ENCODE measurements at places on chromosomes 5 and 9.

- DNase-seq: no peak
Observed at GRCh38 chr9:132026932-132027585, 52.6 kb downstream of the MED27 start.

- DNase-seq: no peak
Observed at GRCh38 chr9:124491049-124491975, 15.9 kb downstream of the NR5A1 start.

- no peak for DNase-seq
Observed at GRCh38 chr9:114313186-114313585, 9.7 kb upstream of the ORM1 start.

GRCh38 chr5:97164846-97165245 lies 18.2 kb downstream of the RIOK2 start:
- no peak for DNase-seq

DNA sequence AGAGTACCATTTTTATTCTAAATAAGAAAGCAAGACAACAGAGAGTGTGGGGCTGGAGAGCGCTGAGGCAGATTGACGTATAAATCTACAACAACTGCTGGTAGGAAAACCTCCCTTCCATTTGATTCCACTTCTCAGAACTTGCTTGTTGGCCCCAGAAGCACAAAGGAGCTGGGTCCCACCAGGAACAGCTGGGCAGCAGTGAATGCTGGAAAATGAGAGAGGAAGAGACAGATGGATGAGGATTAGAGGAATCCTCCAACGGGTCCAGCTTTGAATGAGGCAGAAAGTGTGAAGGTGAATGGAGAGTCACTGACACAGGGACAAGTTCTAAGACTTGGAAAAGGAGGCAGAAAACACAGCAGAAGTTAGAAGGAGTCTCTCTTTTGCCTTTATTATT lies 14.8 kb downstream of the TAS2R1 start:
- no peak for DNase-seq

DNA sequence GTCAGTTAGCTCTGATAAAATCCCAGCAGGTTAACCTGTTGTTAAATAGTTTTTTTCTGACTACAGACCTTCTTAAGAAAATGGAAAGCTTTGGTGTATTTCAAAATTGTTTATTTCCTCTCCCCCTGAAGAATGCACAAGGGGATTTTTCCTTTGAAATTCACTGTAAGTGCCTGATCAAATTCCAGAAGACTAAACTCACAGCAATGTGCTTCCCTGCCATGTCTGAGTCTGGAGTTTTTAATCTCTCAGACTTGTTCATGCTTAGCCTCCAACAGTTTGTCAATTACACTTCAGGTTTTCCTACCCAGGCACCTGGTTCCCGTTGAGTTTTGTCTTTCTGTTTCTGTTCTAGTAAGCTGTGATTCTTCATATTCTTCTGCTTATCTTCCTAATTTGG lies 961.6 kb upstream of the CDH18 start:
- no peak for DNase-seq

- DNase-seq: no peak
Observed at GRCh38 chr9:96491880-96492525, 42.0 kb downstream of the HABP4 start.

DNA sequence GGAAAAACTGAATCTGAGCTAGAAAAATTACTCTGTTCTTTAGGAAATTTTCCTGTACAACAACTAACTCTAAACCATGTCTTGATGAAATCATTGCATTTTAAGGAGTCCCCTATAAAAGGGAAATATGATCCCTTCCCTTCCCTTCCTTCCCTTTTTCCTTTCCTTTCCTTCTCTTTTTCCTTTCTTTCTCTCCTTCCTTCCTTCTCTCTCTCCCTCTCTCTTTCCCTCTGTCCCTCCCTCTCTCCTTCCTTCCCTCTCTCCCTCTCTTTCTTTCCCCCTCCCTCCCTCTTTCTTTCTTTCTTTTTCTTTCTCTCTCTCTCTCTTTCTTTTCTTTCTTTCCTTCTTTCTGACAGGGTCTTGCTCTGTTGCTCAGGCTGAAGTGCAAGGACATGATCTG lies 42.2 kb upstream of the MYO10 start:
- no peak for DNase-seq

GRCh38 chr5:176415240-176415951 lies 943 bp downstream of the CLTB start:
- DNase-seq: no peak

GRCh38 chr9:114057161-114057885 lies 20.8 kb downstream of the AMBP start:
- no peak for DNase-seq

- no peak for DNase-seq
Observed at GRCh38 chr9:17600962-17601593, 22.2 kb downstream of the SH3GL2 start.

- DNase-seq: no peak
Observed at GRCh38 chr5:127940854-127941253, 142.7 kb upstream of the SLC12A2 start.

DNA sequence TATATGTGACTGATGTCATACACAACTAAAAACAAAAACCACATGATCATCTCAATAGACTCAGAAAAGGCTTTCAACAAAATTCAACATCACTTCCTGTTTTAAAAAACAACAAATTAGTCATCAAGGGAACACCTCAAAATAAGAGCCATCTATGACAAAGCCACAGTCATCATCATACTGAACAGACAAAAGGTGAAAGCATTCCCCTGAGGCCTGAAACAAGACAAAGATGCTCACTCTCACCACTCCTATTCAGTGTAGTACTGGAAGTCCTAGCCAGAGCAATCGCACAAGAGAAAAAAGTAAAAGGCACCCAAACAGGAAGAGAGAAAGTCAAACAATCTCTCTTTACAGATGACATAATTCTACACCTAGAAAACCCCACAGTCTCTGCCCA lies 893.5 kb upstream of the EDIL3 start:
- no peak for DNase-seq

DNA sequence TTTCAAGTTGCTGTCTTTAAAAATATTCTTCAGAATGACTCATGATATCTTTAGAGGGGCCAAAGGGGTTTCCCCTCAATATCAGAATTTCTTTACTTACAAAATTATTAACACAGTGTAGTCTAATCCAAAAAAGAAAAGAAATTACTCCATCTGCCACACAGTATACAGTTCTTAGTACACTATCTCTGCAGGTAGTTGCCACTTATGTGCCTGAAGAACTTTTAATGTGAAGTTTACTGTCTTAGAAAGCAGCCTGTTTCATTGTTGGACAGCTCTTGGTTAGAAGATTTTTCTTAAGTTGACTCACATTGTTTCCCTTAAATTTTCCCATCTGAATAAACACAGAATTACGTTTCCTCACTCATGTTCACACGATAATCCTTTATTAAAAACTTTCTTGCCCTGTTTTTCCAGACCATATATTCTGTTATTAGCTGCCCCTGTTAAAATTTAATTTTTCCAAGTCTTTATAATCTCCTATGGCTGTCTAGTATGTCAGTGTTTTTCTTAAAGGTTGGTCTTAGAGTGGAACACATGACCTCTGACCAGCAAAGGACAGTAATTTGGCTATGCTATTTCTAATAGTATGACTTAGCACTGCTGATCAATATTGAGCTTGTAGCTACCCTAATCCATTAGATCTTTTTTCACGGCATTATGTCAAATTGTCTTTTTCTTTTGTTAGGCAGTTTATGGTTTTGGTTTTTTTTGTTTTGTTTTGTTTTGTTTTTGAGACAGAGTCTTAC lies 21.8 kb upstream of the FKTN start:
- no peak for DNase-seq

DNA sequence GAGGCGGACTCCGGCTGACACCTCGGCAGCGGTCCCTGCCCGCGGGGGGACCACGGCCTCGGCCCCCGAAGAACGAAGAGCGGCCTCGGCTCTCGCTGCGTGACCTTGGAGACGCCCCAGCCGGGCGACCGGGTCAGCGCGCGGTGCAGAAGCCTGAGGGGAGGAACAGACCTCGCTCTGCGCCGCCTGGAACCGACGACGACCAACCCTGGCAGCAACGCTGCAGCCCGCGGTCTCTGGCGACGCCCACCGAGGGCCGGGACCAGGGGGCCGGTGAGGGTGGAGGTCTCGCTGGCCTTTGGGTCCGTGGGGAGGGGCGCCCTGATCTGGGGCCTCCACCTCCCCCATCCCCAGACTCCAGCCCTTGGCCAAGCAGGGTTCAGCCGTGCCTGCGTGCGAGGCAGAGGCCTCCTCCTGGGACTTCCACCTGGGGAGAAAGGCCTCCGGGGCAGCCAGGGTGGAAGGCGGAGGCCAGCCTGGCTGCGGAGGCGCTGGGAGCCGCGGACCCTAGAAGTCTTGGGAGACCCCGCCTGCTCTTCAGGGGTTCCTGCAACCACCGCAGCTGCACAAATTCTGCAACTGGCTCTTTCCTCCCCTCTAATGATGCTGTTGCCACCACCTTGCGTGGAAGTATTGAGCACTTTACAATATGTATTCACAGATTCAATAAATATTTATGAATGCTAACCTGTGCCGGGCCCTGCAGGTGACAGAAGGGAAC lies 44.3 kb upstream of the SLC12A7 start:
- DNase-seq: no peak
